ENCODE measurements at places on chromosomes 16 and 17.
A peak's percentile ranks its signal among the peaks of the same experiment; 100 is the strongest.

- DNase-seq, result no peak
These were observed 10.8 kb downstream of the MYO1C start for GRCh38 chr17:1481736-1482135.

DNA sequence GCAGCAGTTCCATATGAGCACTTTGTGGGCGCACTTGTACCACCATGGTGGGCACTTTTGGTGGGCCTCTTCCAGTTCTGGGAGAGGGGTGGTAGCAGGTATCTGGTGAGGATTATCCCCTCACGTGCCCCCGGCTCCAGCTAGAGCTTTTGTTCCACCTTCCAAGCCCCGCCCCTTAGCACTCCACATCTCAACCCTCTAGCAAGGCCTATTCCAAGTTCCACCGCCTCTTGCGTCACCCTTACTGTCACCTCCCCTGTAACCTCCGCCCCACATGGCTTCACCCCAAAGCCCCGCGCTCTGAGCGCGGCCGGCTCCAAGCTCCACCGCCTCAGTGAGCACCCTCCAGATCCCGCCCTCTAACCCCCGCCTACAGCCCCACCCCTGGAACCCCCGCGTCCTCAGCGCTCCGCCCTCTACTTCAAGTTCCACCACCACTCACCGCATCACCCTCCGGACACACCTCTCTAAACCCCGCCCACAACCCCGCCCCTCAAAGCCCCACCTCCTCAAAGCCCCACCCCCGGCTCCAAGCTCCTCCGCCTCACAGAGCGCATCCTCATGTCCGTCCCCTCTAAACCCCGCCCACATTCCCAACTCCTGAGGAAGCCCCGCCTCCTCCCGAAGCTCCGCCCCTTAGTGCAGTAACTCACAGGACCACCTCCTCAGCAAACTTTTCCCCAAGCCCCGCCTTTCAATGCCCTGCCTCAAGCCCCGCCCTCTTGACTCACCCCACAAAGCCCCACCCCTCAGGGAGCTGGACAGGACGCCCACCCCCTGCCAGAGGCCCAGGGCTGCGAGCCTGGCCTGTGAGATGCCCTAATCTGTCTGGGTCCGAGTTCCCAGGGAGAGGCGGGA lies 11.1 kb downstream of the SCN4A start:
- no peak for DNase-seq

- peak; percentile 92 for DNase-seq
These were observed 664 bp downstream of the HBQ1 start for GRCh38 chr16:180681-181564.

DNA sequence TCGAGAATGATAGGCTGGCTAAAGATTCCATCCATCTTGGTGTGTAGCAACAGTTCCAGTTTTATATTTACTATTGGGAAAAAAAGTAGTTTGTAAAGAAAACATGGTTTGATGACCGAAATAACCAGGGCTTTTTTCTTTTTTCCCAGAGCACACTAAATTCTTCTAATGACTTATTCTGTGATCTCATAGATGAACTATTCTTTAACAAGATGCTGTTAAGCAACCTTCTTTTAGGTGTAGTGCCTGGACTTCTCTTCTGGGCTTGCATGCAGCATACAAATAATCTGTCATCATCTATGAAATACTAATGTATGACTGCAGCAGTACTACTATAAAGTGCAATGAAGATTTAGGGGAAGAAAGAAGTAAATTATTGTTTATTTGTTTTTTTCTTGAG lies 11.0 kb upstream of the CAPNS2 start:
- DNase-seq, result no peak

GRCh38 chr17:58335061-58335731 lies 6.6 kb upstream of the TSPOAP1 start:
- peak; percentile 58 for DNase-seq

- peak; percentile 29 for DNase-seq
These were observed 1.4 kb downstream of the CBFB start for GRCh38 chr16:67030221-67030962.

DNA sequence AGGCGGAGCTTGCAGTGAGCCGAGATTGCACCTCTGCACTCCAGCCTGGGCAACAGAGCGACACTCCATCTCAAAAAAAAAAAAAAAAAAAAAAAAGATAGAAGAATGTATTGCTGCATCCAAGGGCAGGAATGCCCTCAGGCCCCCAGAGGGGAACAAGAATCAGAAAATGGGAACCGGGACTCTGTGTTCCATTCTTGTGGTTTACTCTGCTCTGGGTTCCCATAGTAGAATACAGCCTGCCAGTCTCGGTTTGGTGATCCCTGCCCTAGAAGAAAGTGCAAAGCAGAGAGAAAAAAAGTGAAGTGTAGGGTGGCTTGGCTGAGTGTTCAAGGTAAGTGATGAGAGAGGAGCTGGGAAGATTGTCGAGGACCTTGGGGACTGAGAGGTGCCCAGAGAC lies 27.4 kb upstream of the KDM6B start:
- DNase-seq, result no peak

- DNase-seq, result peak; percentile 51
These were observed 17.1 kb downstream of the ZNF213 start for GRCh38 chr16:3152027-3152276.

DNA sequence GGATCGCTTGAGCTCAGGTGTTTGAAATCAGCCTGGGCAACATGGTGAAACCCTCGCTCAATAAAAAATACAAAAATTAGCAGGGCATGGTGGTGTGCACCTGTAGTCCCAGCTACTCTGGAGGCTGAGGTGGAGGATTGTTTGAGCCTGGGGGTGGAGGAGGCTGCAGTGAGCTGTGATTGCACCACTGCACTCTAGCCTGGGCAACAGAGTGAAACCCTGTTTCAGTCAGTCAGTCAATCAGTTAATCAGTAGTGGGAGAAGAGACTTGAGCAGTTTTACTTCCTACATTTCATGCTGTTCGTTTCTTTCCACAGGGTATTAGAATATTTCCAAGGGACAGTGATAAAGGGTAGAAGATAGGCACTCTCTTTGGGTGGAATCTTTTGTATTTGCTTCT lies 8.8 kb downstream of the MAP3K3 start:
- DNase-seq, result no peak

GRCh38 chr16:23962001-23962400 lies 126.2 kb downstream of the PRKCB start:
- no peak for DNase-seq

GRCh38 chr16:73113336-73113735 lies 65.4 kb upstream of the ZFHX3 start:
- DNase-seq, result no peak

DNA sequence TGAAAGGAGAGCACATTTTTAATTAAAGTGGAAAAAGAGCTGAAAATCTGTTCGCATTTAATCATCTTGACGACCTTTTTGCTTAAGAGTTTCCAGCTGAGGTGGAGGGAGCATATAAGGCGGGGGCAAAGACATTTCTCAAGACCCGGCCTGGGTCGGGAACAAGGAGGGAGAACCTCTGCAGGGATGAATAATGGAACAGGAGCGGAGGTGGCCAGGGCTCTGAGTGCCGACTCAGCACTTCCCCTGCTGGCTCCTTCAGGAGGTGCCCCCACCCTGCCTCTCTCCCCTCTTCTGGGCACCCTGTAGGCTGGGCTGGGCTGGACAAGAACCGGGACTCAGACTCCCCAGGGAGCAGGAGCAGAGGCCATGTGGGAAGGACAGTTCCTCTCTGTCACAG lies 7.9 kb upstream of the NGFR start:
- DNase-seq, result no peak

DNA sequence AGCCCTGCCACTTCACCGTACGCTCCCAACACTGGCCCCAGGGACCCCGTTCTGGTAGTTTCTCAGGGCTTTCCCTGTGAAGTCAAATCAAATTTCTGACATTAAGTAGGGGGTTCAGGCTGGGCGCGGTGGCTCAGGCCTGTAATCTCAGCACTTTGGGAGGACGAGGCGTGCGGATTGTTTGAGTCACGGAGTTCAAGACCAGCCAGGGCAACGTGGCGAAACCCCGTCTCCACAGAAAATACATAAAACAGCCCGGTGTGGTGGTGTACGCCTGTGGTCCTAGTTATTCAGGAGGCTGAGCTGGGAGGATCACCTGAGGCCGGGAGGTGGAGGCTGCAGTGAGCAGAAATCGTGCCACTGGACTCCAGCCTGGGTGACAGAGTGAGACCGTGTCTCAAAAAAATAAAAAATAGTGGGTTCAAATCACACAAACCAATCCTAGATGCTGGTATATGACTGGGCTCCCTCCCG lies 632 bp downstream of the CYBC1 start:
- DNase-seq, result no peak

DNA sequence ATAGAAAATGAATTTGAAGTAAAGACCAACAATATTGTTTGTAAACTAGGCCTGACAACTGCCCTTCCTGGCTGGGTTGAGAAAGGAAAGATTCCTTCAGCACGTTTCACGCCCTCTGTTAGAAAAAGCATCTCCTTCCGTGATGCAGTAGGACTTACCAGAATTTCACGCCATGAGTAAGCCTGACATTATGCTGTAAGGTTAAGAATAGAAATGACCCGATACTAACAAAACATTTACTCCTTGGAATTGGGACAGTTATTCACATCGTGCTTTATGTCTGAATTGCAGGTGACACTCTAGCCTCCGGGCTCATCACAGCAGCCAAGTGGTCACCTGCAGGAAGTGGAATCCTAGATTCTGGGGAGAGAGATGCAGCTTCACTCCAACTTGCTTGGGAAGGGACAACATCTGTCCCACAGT lies 17.5 kb downstream of the MARCHF10 start:
- DNase-seq, result no peak

DNA sequence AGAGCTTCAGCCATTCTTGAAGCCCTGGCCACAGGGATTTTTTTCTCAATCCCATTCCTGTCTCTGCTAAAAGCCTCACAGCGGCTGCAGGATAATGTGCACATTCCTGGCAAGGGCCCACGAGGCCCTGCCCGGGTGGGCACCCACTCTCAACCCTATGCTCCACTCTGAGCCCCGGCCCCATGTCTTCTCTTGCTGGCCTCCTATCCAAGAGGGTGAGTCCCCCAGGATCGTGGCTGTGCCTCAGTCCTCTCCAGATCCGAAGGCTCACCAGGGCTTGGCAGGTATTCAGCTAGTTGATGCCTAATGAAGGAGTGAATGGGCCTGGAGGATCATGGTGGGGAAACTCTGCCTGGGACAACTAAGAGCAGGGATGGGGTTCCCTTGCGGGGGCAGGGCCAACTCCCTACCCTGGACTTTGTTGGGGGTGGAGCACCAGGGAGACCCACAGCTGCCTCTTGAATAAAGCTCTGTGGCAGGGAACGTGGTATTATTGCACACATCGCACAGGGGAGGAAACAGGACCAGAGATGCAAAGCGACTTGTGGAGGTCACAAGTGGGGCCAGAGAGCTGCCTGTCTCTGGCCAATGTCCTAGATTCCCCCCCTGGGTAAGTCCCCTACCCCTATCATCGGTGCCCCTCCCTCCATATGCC lies 5.4 kb downstream of the ARHGAP27 start:
- DNase-seq, result no peak

- no peak for DNase-seq
These were observed 247.8 kb downstream of the XYLT1 start for GRCh38 chr16:17222871-17223401.

DNA sequence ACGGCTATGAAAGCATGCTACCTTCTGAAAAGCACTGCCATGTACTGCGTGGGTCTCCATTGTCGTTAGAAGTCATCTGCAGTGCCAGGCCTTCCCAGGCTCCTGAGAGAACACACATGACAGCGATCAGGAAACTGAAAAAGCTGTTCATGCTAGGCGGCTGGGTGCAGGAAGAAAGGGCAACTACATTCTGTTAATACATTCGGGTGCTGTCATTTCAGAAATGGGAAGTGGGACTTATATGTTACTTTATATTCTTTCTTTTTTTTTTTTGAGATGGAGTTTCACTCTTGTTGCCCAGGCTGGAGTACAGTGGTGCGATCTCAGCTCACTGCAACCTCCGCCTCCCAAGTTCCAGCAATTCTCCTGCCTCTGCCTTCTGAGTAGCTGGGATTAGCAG lies 19.9 kb downstream of the CFAP20 start:
- no peak for DNase-seq

- DNase-seq, result peak; percentile 76
These were observed 4.2 kb downstream of the SOCS1 start for GRCh38 chr16:11251525-11252481.

- DNase-seq, result no peak
These were observed 3.1 kb upstream of the DNAH17 start for GRCh38 chr17:78580277-78580804.

GRCh38 chr17:41184480-41184961 lies at the start of gene KRTAP4-1:
Gene KRTAP4-1, minus strand, starts transcription at chr17:41184911. Its CDS starts 57 bp downstream, at chr17:41184854.
- no peak for DNase-seq

- DNase-seq, result peak; percentile 75
These were observed 677 bp downstream of the SNTB2 start for GRCh38 chr16:69187446-69188235.

GRCh38 chr17:76867578-76868175 lies 527 bp upstream of the MGAT5B start:
- no peak for DNase-seq

GRCh38 chr17:72351884-72352346 lies 231.1 kb downstream of the SOX9 start:
- no peak for DNase-seq

DNA sequence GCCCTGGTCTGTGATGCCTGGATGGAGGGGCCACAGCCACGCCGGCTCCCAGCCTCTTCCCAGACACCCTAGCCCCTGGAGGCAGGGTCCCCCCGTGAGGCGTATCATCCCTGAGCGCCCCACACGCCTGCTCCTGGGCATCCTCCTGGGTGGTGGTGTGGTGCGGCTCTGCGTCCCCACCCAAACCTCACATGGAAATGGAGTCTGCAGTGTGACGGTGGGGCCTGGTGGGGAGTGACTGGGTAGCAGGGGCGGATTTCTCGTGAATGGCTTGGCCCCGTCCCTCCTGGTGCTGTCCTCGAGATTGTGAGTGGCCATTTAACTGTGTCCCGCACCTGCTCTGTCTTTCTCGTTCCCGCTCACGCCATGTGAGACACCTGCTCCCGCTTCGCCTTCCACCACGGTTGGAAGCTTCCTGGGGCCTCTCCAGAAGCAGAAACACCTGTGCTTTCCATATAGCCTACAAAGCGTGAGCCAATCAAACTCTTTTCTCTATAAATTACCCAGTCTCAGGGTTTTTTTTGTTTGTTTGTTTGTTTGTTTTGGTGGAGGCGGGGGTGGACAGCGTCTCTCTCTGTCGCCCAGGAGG lies 5.9 kb upstream of the SSTR5 start:
- no peak for DNase-seq

DNA sequence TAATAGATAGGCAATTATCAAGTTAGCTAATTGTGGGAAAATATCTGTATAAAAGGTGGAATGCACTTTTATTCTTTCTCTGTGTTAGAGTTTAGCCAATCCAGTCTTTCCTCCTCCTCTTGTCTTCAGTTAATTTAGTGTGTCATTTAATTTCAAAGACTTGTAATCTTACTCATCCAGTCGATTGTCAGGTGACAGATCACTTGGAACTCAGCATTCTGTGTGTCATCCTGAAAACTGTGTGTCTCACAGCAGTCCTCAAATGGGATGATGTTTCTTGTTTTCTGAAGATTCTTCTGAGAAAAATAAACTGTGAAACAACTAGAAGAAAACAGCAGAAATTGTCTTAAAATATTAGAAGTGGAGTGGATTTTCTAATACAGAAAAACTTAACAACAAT lies 290 bp upstream of the KRTAP4-1 start:
- no peak for DNase-seq

- no peak for DNase-seq
These were observed 152.6 kb downstream of the CYB561 start for GRCh38 chr17:63293323-63294075.

- no peak for DNase-seq
These were observed 6.2 kb upstream of the DLX4 start for GRCh38 chr17:49962599-49963308.

- DNase-seq, result no peak
These were observed 119.1 kb upstream of the ANKFN1 start for GRCh38 chr17:56034197-56034635.

GRCh38 chr17:1077986-1078711 lies 81.2 kb downstream of the TIMM22 start:
- DNase-seq, result no peak

Measured in activated naive CD8-positive, alpha-beta T cell treated with anti-CD3 and anti-CD28 coated beads, Interleukin-2, amount 10 ng/mL, durations not matched to agents 7 days and 5 days (primary cell).